Chondrocyte (in vitro differentiated cells): ENCODE measurements at places on chromosomes 1 and 21. TPM values are rescaled to one million over a fixed set of nuclear protein-coding genes. Genes with fewer than 3 reads are reported as not detected.

DNA sequence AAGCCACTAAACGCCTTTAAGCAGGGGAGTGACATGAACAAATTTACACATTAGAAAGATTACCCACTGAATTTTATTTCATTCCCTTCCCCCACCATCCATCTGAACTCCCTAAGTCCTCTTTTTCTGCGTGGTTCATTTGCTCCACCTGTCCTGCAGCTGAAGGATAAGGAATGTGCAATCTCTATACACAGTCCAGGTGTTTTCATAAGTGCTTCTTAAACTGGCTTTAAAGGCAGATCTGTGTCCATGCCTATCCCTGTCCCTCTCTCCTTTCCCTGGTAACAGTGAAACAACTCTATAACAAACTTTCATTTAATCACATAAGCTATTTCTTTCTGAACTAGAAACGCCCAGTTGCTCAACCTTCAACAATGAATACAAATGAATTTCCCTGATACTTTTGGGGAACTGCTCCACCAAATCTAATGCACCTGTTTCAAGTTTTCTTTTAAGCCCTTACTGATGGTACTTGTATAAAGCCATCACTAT is 8.4 kb downstream of the GSTM3 start:
- no peak for DNase-seq

DNA sequence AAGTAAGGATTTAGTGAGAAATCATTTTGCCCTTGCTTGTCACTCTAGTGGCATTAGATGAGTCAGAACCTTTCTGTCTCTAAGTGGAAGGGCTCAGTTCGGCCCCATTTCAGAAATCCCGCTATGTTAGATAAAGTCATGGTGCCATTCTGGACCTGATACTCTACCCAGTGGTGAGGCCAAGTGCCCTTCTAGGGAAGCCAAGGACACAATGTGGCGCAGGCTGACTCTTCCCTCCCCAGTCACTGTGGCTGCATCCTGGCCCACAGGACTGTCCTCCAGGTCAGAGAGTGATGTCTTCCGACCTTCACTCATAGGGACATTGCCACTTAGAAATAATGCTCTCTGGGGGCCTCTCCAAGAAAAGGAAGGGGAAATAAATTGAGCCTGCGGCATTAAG is 48.3 kb upstream of the MTR start:
- no peak for DNase-seq

- DNase-seq = no peak
Observed at GRCh38 chr1:89536555-89537341, 12.1 kb downstream of the LRRC8B start.

- DNase-seq = no peak
Observed at GRCh38 chr1:88441022-88441421, 243.1 kb upstream of the PKN2 start.

GRCh38 chr1:184954232-184954995 is 19.9 kb downstream of the NIBAN1 start:
- DNase-seq = no peak

The SPAG17 gene
- 0.30 to 0.82 TPM in 2 of 3 replicates, not detected in the other for total RNA-seq
